Mesenteric fat pad (tissue), 1 donor: ENCODE measurements at places on chromosomes 1 and 21.

DNA sequence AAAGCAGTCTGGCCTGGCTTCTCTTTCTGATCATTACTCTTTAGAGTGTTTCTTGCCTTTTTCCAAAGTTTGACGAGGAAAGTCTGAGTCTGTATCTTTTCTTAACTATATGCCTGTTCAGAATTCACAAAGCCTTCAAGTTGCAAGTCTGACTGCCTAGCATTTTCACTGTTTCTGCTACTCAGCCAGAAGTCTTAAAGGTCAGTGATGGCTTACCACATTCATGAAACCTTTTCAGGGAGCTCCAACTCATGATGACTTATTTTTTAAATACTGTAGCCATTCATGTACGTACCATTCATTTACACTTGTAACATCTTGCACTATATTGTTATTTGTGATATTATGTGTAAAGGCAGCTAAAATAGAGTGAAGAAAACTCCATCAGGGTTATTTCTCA, 58.2 kb downstream of the TNFSF4 start:
- no peak for DNase-seq

GRCh38 chr21:45309069-45309986, 21.6 kb upstream of the POFUT2 start:
- DNase-seq = no peak

- peak; percentile 88 for DNase-seq
These were observed 5.4 kb downstream of the TFF3 start for GRCh38 chr21:42309753-42310213.

DNA sequence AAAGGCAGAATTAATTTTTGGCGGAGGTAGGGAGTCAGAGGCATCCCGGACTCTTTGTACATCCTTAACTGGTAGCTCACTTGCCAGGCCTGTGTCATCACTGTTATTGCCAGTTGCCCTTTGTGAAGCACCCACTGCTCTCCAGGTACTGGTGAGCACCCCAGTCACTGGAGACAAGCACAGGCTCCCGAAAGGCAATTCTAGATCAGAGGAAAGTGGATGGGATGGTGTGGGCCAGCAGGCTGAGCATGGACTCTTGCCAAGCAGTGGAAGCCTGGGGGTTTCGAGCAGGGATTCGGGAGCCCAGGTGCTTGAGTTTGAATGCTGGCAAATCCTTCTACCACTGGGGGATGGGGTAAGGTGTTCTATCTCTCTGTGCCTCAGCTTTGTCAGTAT, 551.1 kb downstream of the MATN1 start:
- DNase-seq = no peak

GRCh38 chr1:207941665-207942064, 30.7 kb upstream of the CD34 start:
- no peak for DNase-seq
